Colonic mucosa (tissue), 4 donors: ENCODE measurements at places on chromosomes 1 and 21. TPM values are rescaled to one million over a fixed set of nuclear protein-coding genes. Genes with fewer than 3 reads are reported as not detected.

The MYOC gene
- total RNA-seq = 0.62 TPM

The SLC1A7 gene
- total RNA-seq = 1.1 TPM

The STYXL2 gene
- not detected for total RNA-seq

The ZFP69 gene
- 2.7 TPM for total RNA-seq

The TMEM200B gene
- total RNA-seq = 1.5 TPM

DNA sequence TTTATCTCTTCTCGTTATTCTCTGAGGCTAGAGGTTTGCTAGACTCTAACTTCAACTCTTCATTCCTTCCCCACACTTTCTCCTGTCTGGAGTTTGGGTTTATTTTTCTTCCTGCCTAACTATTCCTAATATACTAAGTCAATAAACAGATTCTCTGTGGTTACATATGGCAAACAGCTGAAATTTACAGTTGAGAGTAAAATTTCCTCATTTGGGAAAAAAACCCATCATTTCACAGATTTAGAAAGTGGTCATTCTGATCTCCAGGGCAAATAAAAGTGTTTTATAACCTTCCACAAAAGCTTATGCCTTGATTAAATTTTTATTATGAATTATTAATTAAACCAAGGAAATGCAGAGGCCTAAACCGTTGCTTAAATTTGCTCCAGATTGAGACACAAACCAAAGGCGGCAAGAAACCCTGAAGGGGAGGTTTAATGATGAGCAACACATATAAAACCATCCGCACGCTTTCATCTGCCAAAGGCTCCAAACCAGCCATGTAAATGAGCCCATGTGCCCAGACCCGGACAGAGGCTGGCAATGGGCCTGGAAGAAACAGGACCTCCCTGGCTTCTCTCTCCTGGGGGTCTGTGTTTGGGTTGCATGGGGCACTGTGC, 201.7 kb upstream of the LMO4 start:
- H3K36me3 ChIP-seq = no peaks in the 10 kb centered on the region
- H3K27ac ChIP-seq = no peak overlapping the region
- no peak for DNase-seq
- H3K4me3 ChIP-seq = no peak overlapping the region
- H3K4me1 ChIP-seq = no peaks in the 10 kb centered on the region
- no peaks in the 10 kb centered on the region for H3K27me3 ChIP-seq

- H3K4me3 ChIP-seq = no peak overlapping the region
- H3K27me3 ChIP-seq = no peaks in the 10 kb centered on the region
Observed at GRCh38 chr1:30038134-30039025, 685.0 kb downstream of the MATN1 start.
